Endothelial cell of umbilical vein (primary cell): ENCODE measurements at places on chromosomes 6 and 20. TPM values are rescaled to one million over a fixed set of nuclear protein-coding genes. Genes with fewer than 3 reads are reported as not detected.
A peak's percentile ranks its signal among the peaks of the same experiment; 100 is the strongest.

DNA sequence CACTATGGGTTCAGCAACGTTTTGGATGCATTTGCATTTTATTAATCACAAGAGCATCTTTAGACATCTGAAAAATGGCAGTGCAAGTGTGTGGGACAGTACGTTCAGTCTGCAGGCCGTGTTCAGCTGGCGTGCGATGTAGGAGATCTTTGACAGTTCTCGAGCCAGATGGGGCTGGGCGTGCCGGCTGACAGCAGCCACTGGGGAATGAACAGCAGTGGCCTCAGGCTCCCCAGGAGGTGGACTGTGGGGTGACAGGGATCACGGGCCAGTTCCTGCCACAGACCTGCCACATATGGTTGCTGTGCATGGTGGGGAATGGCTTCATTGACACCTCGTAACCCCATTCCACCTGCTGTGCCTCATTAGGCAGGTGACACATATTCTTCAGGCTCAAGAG, 16.4 kb upstream of the MLN start:
- no peak for DNase-seq

GRCh38 chr6:24357336-24358218, at the start of gene DCDC2:
Gene DCDC2 (minus strand): TSS chr6:24358059. CDS start chr6:24357750, 309 bp downstream.
- no peak for DNase-seq

GRCh38 chr6:7124636-7125035, 16.9 kb downstream of the RREB1 start:
- DNase-seq = no peak

GRCh38 chr6:29851190-29851589, 23.6 kb downstream of the HLA-G start:
- no peak for DNase-seq

DNA sequence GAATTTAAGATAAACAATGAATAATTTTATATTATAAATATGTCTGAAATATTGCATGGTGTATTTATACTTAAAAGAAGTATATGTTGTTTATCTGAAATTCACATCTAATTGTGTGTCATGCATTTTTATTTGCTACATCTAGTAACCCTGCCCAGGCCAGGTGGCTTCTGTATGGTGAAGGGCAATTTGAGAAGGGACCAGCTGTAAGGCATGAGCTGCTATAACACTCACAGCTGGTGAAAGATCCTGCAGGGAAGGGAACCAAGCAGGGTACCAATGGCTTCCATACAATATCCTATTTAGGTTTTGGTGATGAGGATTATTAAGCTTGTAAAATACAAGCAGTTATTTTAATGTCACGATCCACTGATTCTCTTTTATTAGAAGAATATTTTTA, 921.8 kb upstream of the GJE1 start:
- DNase-seq = no peak

- peak; percentile 66 for DNase-seq
These were observed 217.0 kb downstream of the HAO1 start for GRCh38 chr20:7723284-7723683.

DNA sequence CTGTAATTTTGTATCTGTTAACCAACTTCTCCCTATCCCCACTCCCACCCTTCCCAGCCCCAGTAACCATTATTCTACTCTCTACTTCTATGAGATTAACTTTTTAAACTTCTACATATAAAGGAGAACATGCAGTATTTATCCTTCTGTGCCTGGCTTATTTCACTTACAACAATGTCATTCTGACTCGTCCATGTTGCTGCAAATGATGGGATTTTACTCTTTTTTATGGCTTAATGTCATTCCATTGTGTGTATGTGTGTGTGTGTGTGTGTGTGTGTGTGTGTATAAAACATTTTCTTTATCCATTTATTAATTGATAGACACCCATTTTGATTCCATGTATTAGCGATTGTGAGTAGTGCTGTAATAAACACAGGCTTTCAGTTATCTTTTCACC, 76.1 kb downstream of the COL19A1 start:
- no peak for DNase-seq

DNA sequence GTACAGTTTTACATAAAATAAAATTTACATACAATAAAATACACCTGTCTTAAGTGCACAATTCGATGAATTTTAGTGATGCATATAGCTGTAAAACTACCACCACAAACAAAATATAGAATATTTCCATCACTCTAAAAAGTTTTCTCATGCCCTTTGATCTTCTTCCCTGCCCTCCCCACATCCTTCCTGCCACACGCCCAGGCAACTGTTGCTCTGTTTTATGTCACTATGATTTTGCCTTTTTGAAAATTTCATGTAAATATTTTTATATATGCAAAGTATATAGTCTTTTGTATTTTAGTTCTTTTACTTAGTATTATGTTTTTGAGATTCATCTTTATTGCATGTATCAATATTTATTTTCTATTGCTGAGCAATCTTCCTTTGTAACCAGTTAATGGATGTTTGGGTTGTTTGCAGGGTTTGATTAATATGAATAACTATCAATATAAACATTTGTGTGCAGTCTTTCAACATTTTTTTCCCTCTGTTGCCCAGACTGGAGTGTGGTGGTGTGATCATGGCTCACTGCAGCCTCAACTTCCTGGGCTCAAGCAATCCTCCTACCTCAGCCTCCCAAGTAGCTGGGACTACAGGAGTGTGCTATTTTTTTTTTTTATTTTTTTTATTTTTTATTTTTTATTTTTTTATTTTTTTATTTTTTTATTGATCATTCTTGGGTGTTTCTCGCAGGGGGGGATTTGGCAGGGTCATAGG, 23.8 kb upstream of the SAMHD1 start:
- DNase-seq = no peak

DNA sequence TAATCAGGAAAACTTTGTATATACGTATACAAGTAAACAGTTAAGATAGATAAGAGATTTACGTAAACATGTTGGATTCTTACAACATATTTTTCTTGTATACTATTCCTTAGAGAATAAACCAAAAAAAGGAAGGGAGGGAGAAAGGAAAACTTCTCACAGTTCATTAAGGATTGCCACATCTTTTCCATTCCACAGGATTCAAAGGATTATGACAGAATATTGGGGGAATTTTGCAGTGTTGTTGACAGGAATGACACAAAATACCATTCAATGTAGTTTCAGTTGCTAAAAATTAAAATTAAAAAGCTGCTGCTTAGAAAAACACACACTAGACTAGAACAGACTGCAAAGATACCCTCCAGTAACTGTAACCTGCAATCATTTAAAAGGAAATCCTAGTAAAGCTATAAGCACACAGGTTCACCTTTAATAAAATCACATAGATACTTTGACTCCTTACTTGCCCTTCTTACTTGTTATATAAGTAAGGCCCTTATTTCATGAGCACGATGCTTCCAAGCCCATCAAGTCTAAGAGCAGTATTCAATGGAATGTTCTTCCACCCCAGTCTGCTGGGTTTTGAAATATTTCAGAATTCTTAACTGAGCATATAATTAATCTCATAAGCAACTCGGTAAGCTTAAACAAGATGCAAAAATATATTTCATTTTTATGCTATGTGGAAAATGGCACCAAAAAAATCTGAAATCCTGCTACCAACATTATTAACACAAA, 107.8 kb downstream of the SMLR1 start:
- no peak for DNase-seq

DNA sequence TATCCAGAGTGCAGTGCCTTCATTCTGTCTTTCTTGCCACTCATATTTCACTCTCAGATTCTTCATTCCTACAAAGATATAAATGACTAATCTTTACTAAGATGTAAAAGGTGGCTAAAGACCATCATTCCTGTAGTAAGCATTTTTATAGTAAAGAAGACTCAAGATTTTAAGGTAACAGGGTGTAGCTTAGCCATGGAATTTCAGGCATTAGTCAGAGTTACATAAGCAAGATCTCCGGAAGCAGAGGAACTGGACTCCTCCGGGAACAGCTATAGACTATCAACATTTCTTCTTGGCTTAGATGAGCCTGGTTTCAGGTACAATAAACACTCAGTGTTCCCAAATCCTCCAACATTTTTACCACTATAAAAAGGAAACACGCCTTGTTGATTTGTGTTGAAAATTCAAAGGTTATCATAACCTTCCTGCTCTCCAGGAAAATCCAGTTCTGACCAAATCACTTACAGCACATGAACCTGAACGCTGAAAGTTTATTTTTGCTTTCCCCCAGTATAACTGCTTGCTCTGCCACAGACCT, 23.7 kb downstream of the SERPINB1 start:
- DNase-seq = peak; percentile 88

- no peak for DNase-seq
These were observed 406.7 kb downstream of the LMBRD1 start for GRCh38 chr6:69390125-69390524.

- no peak for DNase-seq
These were observed 6.8 kb downstream of the RAB23 start for GRCh38 chr6:57215260-57215659.

- DNase-seq = no peak
These were observed 80.7 kb upstream of the EEF1E1 start for GRCh38 chr6:8182902-8183665.

DNA sequence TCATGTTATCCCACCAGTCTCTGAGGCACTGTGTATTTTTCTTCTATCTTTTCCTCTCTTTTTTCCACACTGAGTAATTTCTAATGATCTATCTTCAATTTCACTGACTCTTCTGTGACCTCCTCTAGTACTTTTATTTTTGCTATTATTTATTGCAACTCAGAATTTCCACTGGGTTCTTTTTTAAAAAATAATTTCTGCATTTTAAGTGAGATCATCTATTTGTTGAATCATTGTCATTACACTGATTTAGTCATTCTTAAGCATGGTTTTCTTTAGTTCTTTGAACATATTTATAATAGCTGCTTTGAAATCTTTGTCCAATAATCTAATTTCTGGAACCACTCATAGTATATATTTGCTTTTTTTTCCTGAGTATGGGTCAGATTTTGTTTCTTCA, 96.7 kb upstream of the SLC22A16 start:
- DNase-seq = no peak

DNA sequence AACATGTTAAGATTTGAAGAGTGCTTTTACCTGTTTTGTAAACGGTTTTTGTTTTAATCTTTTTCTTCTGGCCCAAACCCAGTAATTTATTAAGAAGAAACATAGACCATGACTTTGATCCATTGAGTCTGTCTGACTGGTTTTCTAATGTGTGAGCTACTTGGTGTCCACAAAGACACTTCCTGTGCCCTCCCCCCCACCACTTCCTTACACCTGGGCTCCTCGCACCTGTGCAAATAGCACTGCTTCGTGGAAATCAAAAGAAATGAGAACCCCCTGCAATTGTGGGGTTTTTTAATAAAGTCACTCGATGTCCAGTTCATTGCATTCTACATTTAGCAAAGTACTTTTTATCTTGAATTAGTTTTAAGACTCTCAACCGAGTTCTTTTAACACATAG, 65.5 kb downstream of the SMOC2 start:
- no peak for DNase-seq

GRCh38 chr6:41038205-41038604, 816 bp downstream of the UNC5CL start:
- no peak for DNase-seq

- DNase-seq = no peak
These were observed 345.9 kb downstream of the CDH4 start for GRCh38 chr20:61597996-61598395.

DNA sequence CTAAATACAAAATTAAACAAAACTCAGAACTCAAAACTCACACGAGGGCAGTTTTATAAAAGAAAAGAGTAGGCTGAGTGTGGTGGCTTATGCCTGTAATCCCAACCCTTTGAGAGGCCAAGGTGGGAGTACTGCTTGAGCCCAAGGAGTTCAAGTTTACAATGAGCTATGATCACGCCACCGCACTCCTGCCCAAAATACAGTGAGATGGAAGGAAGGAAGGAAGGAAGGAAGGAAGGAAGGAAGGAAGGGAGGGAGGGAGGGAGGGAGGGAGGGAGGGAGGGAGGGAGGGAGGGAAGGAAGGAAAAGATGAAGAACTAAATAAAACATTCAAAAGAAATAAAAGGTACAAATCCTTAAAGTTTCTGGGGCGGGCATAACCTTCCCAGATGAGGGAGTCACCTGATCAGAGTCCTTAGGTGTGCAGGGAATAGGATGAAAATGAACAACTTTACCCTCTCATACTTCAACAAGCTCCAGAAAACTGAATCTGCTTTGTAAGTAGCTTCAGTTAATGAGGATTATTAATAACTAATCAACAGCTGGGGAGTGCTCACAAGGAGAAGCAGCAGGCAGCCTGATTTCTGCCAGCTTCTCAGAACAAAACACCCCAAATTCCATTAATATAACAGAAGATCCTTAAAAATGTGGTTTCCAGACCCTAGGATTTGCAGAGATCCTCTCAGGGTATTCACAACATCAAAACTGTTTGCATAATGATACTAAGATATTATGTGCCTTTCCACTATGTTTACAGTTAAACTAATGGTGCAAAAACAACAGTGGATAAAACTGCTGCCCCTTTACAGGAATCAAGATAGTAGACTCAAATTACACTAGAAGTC, 21.8 kb downstream of the LMBRD1 start:
- no peak for DNase-seq

- DNase-seq = no peak
These were observed 2.3 kb upstream of the OCSTAMP start for GRCh38 chr20:46552460-46553420.

DNA sequence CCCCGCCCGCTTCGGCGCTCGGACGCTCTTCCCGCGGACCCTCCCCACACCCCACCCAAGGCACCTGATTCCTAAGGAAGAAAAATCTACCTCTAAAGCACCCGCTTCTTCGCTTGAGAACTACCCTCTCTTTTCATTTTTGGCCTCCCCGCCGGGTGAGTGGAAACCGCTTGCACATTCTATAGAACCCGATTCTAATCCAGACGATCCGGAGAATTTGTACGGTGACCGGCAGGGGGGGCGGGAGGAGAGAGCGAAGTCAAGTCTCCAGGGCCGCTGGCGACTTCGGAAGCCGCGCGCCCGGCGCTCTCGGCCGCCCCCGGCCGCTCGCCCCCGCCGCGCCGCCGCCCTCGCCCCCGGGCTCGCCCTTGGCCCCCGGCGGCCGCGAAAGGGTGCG, at the start of gene RBM24:
TSS of gene RBM24 (plus strand) at position 262 of the 397 bp plus-strand sequence. CDS start 221 bp downstream, outside the sequence.
- DNase-seq = peak; percentile 57

- DNase-seq = no peak
These were observed 125.6 kb downstream of the FOXC1 start for GRCh38 chr6:1735239-1735803.

DNA sequence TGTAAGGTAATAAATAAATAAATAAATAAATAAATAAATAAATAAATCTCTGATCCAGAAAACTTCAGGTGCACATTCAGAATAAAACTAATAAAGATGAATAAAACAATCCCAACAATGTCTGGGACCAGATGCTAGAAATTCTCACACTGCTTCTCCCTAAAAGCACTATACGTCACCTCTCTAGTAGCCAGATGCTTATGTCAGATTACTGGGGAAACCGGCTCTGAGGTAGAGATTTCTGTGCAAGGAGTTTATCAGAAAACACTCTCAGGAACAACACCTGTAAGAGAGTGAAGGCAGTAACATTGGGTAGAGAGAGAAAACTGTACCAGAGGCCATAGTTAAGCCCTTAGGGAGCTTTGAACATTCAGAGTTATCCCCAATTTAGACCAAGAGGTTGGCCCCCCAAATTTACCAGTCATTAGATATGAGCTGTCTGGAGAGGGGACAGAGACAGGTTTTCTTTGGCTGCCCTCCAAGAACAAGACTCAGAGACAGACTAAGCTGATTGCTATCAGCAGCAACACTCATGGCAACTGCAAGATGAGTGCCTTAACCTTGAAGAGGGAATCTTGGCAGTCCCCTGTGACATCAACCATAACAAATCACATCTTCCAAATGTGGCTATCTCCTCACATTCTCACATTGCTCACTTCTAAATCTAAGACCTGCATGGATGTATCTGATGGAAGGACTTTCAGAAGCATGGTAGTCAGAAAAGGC, 151.2 kb upstream of the BMP5 start:
- DNase-seq = peak; percentile 74

NR2E1 gene
- total RNA-seq = not detected in 2 replicates

MCUR1 gene
- 18.5 and 21.2 TPM in 2 replicates for total RNA-seq

PSMB1 gene
- total RNA-seq = 182 and 198 TPM in 2 replicates

SPAG4 gene
- 3.7 and 7.2 TPM in 2 replicates for total RNA-seq

RSPH4A gene
- 0.15 and 0.18 TPM in 2 replicates for total RNA-seq
